ENCODE measurements at places on chromosomes 5 and 9.
A peak's percentile ranks its signal among the peaks of the same experiment; 100 is the strongest.

- DNase-seq, result no peak
Observed at GRCh38 chr5:53815471-53815870, 255.0 kb downstream of the NDUFS4 start.

DNA sequence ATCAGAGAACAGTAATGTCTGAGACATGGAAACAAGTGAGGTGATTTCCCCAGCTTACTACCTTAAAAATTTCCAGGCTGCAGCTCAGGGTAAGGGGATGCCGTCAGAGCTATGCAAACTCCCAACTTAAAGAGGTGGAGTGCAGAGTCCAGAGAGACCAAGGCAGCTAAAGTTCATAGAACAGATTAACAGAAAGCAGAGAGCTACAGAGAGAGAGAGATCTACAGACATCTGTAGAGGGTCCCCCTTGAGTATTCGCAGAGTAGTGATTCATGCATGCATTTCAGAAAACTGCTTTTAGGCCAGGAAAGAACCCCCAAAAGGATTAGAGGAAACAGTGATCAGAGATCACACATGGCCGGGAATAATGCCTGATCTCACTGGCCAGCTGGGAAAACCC is 306.2 kb upstream of the PUM3 start:
- DNase-seq, result no peak

- DNase-seq, result no peak
Observed at GRCh38 chr9:122444041-122444733, 33.5 kb downstream of the OR1J1 start.

GRCh38 chr9:124879226-124879625 is 17.3 kb downstream of the ARPC5L start:
- no peak for DNase-seq

DNA sequence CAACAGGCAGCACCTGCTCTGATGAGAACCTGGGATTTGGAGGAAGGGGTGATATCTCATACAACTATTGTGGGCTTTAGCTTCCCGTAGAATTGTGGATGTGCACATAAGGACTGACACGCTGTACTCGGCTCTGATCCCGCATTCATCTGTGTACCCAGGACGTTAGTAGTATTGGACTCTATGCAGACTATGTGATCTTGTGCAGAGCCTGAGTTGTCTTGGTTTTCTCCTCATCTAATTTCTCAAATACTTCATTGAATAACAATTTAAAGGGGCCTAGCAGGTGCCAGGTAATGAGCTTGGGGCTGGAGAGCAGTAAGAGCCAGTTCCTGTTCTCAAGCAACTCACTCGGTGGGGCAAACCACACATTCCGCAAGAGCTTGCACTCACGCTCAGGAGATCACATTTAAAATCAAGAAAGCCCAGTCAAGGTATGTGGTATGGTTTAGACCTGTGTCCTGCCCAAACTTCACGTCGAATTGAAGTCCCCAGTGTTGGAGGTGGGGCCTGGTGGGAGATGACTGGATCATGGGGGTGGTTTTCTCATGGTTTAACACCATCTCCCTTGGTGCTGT is 14.8 kb downstream of the C5orf15 start:
- no peak for DNase-seq

DNA sequence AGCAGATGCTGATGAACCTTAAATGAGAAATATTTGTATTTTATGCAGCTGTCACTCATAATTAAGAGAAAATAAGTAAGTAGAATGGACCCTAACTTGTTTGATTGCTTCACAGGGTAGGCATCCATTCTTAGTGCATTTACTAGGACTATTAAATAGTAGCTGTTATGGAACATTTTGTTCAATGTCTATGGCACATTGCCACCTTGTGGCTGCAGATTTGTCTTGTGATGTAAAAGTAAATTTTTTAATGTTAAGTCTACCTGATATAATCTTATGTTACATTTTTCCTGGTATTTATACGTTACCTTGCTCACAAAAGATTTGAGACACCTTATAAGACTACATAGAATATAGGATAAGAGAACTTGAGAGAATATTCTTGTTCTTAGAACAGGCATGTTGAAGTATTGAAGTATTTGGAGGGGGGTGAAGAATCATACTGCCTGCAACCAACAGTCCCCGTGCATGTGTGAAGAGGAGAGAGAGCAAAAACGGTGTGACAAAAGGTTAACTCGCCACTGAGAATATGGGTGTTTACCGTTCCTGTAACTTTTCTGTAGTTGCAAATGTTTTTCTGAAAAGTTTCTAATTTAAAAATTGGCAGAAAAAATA is 161.1 kb downstream of the MAST4 start:
- peak; percentile 31 for DNase-seq

DNA sequence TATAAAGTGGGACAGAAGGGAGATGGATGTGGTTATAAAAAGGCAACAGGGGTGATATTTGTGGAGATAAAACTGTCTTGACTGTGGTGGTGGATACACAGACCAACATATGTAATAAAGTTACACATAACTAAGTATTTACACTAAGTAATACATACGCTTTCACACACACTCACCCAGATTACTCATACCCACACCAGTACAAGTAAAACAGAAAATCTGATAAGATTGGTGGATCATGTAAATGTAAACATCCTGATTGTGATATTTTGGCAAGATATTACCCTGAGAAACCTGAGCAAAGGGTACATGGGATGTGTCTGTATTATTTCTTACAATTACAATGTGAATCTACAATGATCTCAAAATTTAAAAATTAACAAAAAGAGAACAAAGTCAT is 53.3 kb upstream of the SLIT3 start:
- DNase-seq, result no peak

DNA sequence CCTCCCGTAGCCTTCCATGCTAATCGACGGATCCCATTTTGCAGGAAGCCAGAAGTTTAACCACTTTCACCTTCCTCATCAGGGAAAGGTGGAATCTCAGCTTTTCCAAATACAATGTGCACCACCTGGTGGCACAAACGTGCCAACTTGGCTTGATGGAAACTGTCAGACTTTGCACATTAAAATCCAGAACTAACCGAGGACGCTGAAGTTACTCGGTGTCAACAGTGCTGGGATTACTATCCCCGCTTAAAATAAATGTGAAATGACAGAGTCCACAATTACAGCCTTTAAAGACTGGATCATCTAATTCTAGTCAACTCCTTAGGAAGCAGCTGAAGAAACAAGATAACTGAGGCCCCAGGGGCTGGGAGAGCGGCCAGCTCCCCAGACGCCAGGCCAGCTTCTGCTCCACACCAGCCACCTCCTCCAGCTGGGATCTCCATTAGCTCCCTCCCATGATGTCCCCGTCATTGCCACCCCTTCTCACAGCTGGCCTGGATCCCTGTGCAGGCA is 50.1 kb upstream of the RETREG1 start:
- no peak for DNase-seq

GRCh38 chr5:59917121-59917520 is 23.6 kb upstream of the PDE4D start:
- no peak for DNase-seq

DNA sequence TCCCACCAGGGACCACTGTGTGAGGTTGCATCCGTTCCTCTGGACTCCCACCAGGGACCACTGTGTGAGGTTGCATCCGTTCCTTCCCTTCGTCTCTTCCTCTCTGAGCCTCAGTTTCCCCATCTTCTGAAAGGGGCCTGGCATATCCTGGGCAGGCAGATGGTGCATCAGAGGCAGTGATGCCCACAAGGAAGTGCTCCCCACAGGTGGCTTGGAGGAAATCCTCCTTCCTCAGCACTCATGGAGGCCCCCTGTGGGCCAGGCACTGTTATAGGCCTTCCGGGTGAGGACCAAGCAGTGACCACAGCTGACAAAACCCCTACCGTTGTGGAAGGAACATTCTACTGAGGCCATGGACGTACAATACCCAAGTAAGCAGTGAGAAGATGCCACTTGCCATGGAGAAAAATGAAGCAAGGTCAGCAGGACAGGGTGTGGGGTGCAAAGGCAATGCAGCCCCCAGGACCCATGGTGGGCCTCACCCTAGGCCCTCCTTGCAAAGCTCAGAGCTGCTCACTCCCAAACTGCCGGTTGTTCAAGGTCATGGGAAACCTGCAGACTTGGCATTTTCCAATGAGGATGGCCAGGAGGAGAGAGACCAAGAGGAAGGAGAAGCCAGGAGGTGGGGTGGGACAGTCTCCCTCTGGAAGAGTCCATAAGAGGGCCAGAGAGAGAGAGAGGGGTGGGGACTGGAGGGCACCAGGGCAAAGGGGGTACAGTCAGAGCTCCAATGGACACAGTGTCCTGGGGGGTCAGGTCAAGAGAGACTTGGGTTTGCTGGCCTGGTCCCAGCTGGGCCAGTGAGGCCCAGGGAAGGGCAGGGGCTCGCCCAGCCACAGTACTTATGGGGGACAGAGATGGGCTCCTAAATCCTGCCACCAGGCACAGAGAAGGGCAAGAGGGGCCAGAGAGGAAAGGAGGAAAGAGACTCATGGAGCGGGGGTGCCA is 51.1 kb downstream of the C9orf50 start:
- no peak for DNase-seq

GRCh38 chr9:78691542-78691941 is 394.6 kb downstream of the PSAT1 start:
- DNase-seq, result no peak
